ENCODE measurements at places on chromosomes 4 and X. TPM values are rescaled to one million over a fixed set of nuclear protein-coding genes. Genes with fewer than 3 reads are reported as not detected.

DGAT2L6 gene
- not detected for total RNA-seq

CRMP1 gene
- total RNA-seq: not detected

ETDB gene
- total RNA-seq: not detected

MAGEE2 gene
- not detected for total RNA-seq

SMPX gene
- not detected for total RNA-seq

EGFL6 gene
- 0.27 TPM for total RNA-seq

TRPC3 gene
- total RNA-seq: 0.45 TPM

EFNB1 gene
- 7.4 TPM for total RNA-seq

LRCH2 gene
- 11.1 TPM for total RNA-seq

All from fibroblast of the aortic adventitia (primary cell).